ENCODE measurements at places on chromosomes 16 and 17.

- DNase-seq = no peak
These were observed 722 bp upstream of the TIMP2 start for GRCh38 chr17:78925662-78926555.

DNA sequence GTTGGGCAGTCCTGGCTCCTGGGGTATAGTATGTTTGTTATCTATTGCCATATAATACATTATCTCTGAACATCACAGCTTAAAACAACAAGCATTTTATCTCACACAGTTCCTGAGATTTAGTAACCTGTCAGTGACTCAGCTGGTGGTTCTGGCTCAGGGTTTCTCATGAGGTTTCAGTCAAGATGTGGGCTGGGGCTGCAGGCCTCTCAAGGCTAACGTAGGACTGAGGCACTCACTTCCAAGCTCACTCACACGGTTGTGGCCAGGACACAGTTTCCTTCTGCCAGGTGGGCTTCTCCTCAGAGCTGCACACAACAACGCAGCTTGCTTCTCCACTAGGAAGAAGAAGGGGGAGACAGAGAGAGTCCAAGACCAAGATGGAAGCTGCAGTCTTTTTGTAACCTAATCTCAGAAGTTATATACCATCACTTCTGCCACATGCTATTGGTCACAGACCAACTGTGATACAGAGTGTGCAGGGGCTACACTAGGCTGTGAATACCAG lies 10.3 kb upstream of the MED13 start:
- DNase-seq = no peak

DNA sequence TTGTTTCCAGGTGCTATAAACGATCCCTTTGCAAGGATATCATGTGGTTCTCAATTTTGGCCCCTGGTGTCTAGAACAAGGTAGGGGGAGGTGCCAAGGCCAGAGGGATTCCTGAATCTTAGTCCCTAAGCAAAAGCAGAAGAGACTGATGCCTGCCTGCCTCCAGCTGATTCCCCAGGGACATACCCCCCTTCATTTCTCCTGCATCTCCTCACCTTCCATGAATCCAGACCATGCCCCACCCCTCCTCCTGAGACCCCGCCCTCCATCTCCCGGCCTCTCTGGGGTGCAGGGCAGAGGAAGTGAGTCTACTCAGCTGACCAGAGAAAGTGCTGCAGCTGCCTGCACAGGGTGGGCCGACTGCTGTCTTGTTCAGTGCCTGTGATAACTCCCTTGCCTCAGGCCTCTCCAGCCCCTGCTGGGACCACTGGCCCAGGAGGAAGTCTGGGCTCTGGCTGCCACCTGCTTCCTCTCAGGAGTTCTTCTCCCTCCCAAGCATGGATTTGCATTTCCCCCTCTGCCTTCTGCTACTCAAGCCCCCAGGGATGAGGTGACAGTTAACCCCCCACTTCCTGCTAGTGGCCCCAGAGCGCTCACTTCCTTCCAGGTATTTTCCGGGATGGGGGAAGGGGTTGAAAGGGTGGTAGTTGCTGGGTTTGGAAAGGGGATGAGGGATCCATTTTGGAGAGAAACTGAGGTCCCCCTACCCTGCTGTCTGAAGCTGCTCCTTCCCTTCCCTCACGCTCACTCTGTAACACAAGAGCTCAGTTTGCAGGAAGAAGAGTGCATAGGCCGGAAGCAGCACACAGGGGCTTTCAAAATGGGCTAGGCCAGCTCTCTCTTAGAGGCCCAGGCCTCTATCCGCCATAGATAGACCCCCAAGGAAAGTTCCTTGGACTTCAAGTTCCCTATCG lies 10.5 kb upstream of the TSPOAP1 start:
- DNase-seq = no peak

GRCh38 chr16:79183571-79183970 lies 417.0 kb downstream of the MAF start:
- no peak for DNase-seq

GRCh38 chr17:41635121-41636097 lies 11.0 kb upstream of the KRT17 start:
- DNase-seq = peak; percentile 82

- no peak for DNase-seq
These were observed 48.9 kb upstream of the HAPSTR1 start for GRCh38 chr16:9042533-9042932.

DNA sequence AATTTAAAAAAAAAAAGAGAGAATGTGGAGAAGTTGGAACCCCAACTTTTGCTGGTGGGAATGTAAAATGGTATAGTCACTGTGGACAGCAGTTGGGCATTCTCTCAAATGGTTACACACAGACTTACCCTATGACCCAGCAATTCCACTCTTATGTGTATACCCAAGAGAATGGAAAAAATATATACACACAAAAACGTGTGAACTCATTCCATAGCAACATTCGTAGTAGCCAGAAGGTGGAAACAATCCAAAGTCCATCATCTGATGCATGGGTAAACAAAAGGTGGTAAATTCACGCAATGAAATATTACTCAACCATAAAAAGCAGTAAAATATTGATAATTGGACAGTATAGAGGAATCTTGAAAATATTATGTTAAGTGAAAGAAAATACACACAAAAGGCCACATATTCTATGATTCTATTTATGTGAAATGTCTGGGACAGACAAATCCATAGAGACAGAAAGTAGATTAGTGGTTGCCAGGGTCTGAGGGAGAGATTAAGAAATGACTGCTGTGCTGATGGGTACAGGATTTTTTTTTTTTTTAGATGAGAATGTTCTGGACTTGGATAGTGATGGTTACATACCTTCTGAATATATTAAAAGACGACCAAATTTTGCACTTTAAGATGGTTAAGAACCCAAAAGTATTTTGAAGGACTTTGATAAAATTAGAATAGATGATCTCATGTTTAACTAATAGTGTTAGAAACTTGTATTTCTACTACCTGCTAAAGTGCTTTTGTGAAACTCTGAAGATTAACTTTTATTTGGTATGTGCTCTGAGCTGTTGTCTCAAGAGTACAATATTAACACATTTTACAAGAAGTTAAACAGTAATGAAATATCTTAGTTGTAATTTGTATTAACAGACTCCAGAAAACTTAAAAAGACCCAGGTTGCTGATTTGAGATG lies 60.9 kb downstream of the MRTFB start:
- DNase-seq = no peak
